Left colon (tissue), 2 donors: ENCODE measurements at places on chromosomes 4 and X.

DNA sequence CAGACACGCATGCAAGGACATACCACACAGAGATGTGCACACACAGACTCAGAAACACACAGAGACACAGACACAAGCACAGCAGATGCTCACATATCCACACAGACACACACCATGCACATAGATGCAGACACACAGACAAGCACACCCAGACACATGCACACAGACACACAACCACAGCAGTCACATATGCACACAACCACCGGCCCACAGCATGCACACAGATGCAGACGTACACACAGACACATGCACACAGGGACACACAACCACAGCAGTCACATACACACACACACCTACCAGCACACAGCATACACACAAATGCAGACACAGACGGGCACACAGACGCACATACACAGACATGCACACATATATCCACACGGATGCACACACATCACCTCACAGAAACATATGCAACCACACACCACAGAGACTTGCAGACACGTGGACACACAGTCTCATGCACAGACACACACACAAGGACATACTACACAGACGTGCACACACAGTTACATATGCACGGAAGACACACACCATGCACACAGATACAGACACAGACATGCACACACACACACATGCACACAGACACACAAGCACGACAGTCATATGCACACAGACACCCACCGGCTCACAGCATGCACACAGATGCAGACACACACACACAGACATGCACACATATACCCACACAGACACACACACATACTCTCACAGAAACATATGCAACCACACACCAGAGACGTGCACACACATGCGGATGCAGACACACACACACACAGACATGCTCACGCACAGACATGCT is 25.2 kb upstream of the SLC25A6 start:
- no peak for DNase-seq

- DNase-seq = no peak
Observed at GRCh38 chr4:165138843-165139242, 26.2 kb upstream of the TMEM192 start.

DNA sequence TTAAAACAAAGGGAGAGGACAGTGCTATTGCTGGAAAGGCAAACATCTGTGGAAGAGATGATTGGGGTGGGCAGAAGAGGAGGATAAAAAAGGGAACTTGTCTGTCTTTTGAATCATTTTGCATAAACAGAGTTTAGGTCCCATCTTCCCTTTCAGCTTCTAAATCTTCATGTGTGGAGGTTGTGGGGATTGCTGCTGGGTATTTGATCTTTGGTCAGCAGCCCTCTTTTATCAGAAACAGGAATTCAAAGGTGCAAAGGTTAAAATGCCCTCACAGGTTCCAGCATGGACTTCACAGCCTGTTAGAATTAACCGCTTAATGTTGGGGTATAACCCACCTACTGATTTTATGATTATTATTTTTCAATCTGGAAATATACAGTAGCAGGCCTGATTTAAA is 39.5 kb upstream of the TMEM154 start:
- DNase-seq = no peak

DNA sequence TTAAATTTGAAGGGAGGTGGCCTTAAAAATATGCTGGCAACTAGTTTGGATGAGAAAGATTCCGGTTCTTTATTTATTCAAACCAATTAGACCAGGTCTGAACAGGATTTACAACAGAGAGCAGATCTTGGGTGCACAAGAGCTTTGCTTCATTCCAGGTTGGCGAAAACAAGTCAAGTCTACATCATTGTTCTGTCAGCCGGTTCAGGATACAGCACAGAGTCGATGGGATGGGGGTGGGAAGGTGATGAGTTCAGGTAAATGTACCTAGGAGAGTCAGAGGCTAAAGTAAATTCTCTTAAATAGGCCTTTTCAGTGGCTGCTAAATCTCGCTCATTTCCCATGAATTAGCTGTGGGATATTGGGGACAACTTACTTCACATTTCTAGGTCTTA is 882 bp upstream of the STIM2 start:
- DNase-seq = no peak

DNA sequence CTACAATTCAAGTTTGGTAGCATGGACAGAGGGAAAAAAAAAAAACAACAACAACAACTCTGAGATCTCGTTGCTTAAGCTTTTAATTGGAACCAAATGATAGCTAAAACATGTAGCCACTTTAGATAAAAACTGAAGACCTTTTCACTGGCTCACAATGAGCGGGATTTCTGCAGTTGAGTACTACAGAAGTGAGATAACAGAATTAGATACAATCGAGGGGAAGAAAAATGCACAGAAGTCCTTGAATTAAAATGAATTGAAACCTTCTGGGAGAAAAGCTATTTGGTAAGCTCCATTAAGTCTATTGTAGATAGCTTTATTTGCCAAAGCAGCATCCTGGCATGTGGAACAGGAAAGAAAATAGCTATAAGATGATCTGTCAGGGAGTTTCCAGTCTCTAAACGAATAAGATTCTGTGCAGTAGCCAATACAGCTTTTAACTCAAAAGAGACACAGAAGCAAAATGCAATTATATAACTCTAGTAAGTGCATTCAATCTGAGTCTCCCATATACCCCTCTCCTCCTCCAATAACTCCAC is 248.5 kb downstream of the ENOX2 start:
- no peak for DNase-seq
